Neural progenitor cell (in vitro differentiated cells): ENCODE measurements at places on chromosomes 2 and 18.

DNA sequence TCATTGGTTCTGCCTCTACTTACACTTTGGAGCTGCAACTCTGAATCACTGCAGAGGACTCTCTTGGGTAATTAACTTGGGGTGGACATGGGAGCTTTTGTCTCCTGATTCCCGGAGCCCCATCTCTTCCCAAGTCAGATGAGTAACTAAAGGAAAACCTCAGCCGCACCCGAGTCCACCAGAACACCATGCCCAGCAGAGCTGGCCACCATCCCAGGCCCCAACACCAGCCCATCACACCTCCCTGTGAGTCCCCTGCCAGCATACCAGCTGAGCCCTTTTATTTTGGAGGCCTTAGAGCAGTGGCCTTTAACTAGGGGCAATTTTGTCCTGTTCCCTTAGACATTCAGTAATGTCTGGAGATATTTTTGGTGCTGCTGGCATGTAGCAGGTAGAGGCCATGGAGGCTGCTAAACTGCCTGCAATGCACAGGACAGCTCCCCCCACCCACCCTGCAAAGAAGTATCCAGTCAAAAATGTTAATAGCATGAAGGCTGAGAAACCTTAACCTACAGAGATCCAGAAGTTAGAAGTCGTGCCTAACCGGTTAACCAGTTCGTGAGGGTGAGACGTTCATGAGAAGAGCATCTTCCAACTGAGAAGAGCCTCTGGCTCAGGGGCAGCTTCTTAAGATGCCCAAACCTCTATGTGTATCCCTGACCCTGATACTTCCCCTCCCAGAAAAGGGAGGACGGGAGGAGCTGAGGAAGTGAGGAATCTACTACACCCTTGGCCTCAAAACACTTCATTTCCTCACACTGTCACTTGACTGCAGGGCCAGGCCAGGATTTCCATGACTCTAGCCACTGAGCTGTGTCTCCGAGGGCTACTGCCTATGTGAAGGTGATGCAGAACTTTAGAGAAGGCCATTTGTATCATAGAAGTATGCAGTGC lies 139.9 kb upstream of the EPAS1 start:
- DNase-seq = no peak

- DNase-seq = no peak
Observed at GRCh38 chr2:43269706-43270105, 43.3 kb upstream of the ZFP36L2 start.

- DNase-seq = no peak
Observed at GRCh38 chr2:42138163-42139015, 30.8 kb upstream of the EML4 start.

DNA sequence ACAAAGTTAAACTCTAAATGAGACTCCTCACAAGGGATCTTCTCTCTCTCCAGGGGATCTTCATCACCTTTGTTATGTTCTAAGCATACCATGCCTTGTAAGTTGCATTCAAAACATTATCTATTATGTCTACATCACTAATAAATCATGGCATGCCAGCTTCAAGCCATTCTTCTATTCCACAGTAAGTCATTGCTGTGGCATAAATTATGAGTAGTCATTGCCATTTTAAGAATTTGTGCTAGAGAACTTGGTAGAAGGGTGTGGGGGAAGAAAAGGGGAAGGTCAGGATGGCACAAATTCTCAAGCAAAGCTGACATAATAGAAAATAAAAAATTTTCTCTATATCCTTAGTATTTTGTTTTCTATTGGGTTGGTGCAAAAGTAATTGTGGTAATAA lies 33.5 kb downstream of the BARD1 start:
- no peak for DNase-seq

DNA sequence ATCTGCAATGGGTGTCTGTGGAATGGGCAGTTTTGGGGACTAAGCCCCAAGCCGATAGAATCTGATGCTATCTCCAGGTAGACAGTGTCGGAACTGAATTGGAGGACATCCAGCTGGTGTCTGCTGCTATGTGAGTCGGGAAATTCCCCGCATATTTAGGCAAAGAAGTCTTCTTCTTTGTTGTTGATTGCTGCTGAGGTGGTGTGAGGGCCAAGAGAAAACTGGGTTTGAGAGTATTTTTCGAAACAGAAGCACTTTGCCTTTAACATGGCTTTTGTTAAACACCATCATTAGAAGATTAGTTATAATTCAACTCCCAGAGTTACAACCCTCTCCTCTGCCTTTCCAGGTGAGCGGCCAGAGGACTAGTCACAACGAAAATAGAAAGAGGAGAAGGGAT lies 49.4 kb upstream of the ACTR3 start:
- DNase-seq = no peak

DNA sequence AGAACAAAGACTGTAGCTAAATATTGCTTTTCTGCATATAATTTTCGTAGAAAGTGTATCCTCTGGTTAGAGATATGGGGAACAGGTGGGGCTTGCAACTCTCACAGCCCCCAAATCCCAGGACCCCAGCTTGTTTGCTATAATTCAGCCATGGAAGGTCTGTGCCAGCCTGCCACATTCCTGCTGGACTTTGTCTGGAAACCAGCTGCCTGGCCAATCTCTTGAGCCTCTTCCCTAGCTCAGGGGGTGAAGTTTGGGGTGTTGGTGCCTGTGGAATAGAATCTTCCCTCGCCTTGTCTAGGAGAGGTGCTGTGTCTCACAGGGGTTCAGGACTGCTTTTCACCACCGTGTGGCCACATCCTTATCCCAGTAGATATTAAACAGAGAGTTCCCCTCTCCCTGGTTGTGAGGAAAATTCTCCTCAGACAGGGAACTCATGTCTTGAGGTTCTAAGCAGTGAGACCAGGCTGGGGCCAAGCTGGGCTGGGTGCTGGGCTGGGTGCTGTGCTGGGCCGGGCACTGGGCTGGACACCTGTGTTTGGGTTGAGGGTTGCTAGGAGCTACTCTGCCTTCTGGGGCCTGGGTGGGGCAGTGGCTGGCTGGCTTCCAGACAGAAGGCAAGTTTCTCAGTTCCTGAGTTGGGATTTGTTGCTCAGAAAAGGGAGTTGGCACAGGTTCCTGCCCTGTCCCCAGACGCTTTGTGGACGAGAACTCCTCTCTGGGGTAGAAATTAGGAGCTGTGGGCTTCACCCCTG lies 12.3 kb downstream of the TOGARAM2 start:
- DNase-seq = no peak

DNA sequence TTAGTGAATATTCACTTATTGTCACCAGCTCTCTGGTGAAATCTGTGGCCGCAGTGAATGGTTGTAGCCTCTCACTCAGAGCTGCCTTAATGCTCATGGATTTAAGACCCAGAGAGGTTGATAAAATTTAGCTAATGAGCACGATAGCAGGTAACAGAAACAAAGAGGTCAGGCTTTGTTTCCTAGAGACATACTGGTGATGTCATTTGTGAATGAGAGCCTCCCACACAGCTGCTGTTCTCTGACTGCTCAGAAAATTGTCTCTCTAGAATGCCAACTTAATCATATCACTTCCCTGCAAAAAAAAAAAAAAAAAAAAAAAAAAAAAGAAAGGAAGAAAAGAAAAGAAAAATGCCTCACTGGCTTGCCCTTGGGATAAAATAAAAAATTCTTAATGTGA lies 411.7 kb upstream of the MYT1L start:
- DNase-seq = no peak

GRCh38 chr18:26405190-26405801 lies 143.1 kb downstream of the KCTD1 start:
- peak; percentile 48 for DNase-seq

GRCh38 chr2:213108308-213108707 lies 43.1 kb downstream of the IKZF2 start:
- DNase-seq = no peak

- no peak for DNase-seq
Observed at GRCh38 chr2:81283081-81283480, 978.5 kb upstream of the LRRTM1 start.

GRCh38 chr2:101398116-101398821 lies 11.0 kb upstream of the CREG2 start:
- no peak for DNase-seq

DNA sequence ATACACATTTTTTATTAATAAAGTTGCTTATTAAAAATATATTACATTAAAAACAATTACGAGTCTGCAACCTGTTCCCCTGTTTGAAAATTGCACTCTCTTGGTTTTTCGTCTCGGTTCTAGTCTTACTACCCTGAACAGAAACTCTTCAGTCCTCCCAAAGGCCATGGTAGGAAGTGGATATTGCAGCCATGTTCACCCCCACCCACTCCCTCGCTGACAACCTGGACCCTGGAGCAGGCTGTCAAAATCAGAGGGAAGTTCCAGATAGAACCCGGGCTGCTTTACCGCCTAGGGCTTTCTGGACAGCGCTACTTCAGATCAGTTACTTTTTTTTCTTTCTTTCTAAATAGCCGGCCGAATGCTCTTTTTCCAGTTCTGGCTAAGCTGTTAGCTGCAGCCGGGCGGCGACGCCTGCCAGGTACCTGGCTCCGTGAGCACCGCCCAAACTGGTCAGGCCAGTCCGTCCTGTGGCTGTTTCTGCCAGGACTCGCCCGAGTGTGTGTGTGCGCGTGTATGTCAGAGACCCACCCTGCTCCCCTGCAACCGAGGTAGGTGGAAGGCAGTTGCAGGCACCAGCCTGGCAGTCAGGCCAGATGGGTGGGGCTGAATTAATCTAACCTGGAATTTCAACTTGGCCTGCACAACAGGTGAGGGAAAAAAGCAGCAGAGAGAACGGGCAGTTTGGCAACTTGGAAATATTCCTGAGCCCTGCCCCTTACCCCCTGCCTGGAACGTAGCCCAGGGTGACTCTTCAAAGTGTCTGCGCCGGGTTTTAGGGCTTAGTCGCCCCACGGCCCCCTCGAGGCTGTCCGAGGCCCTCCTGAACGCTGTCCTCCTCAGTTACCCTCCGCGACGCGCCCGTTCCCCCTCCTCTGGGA lies 1.1 kb upstream of the TET3 start:
- DNase-seq = peak; percentile 84

- DNase-seq = no peak
Observed at GRCh38 chr18:11323359-11323819, 174.0 kb upstream of the PIEZO2 start.

GRCh38 chr2:85954590-85955458 lies 66.0 kb upstream of the ST3GAL5 start:
- DNase-seq = no peak

GRCh38 chr2:170425281-170425751 lies 247.4 kb downstream of the MYO3B start:
- DNase-seq = no peak

DNA sequence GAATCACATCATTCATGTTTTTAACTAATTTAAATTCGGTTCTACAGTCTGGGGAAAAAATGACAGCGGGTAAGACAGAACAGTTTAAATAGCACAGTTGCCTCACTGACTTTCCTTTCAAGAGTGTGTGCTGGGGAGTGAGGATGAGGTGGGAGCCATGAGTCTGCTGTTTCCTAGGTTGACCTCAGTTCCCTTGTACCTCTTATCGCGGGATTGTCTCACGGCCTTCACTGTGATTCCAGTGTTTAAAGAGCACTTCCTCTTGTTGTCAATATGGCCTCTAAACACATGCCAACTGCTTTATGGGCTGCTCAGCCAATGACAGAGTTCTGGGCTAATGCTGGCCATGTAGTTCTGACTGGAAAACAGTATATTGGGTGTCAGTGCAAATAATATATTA lies 41.6 kb upstream of the ALMS1 start:
- DNase-seq = no peak

DNA sequence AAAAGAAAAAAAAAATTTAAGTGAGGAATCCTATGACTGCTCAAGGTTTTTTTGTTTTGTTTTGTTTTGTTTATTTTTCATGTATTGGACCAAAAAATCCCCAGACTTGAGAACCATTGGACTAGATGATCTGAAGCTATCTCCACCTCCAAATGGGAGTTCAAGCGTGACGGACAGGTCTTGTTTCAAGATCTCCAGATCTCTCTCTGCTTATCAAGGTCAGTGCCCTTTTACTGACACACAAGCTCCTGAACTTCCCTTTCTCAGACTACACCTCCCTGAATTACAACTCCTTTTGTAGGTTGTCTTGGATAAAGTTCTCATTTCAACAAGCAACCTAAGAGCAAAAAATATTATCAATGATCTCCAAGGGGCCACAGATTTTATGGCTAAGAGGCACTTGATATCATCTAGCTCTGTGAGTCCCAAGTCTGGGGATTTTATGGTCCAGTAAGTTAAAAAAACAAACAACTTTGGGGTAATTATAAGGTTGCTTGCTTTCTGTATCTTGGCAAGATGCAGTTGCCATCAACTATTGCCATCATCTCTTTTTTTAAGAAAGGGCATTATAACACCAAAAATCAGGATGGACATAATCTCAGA lies 396.0 kb upstream of the ATP5MC3 start:
- DNase-seq = no peak

- DNase-seq = no peak
Observed at GRCh38 chr18:13641551-13642439, 84.6 kb downstream of the FAM210A start.

- no peak for DNase-seq
Observed at GRCh38 chr2:164826293-164827243, 15.1 kb downstream of the COBLL1 start.

GRCh38 chr18:76458522-76459311 lies 36.3 kb downstream of the ZNF516 start:
- no peak for DNase-seq

DNA sequence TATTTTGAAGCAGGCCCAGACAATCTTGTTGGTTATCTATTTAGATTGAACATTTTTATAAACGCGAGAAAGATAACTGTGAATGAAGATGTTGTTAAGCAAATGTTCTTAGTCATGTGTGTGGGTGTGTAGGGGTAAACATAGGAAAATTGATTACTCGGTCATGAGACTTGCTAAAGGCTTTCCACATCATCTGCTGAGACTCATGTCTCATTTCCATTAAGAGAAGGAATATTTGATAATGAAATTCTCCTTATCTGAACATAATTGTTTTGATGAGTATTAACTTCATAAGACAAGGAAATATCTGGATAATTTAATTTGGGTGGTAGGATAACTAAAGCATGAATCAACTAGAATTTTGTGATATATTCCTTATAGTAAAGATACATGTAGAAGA lies 19.7 kb downstream of the CCDC102B start:
- no peak for DNase-seq

GRCh38 chr18:37869051-37869450 lies 303.5 kb upstream of the CELF4 start:
- DNase-seq = no peak

DNA sequence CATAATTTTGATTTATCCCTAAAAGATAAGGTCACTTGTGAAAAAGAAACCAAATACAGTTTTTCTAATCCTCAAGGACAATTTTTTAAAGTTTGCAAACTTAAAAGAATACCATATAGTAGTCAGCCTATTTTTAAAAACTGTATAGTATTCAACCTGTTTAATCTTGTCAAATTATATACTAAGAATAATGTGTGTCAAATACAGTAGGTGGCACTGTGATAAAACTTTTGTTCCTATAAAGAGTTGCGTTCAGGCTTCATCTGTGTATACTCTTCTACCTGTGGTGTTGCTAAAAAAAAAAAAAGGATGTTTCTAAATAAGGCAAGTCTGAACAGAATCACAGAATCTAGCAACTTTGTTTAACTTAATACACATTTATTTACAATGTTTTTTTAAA lies 68.6 kb downstream of the CCDC138 start:
- no peak for DNase-seq

DNA sequence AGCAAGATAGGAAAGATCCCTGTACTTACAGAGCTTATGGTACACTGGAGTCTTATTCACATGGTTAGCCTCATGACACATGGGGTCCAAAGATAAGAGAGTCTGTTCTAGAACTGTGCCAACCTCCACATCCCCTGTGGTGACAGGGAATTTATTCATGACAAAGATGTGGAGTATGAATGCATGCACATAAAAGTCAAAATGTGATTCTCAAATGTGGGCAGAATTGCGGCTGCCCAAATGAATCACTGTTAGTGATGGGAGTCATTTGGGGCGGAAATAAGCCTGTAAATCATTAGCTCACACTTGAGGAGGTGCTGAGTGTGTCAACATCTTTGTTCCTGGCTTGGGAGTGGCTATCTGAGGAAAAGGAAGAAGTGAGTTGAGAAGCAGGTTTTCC lies 560.6 kb downstream of the SLC4A3 start:
- no peak for DNase-seq
